M059J (cell line): ENCODE measurements at places on chromosomes 1 and 21. TPM values are rescaled to one million over a fixed set of nuclear protein-coding genes. Genes with fewer than 3 reads are reported as not detected.
A peak's percentile ranks its signal among the peaks of the same experiment; 100 is the strongest.

DNA sequence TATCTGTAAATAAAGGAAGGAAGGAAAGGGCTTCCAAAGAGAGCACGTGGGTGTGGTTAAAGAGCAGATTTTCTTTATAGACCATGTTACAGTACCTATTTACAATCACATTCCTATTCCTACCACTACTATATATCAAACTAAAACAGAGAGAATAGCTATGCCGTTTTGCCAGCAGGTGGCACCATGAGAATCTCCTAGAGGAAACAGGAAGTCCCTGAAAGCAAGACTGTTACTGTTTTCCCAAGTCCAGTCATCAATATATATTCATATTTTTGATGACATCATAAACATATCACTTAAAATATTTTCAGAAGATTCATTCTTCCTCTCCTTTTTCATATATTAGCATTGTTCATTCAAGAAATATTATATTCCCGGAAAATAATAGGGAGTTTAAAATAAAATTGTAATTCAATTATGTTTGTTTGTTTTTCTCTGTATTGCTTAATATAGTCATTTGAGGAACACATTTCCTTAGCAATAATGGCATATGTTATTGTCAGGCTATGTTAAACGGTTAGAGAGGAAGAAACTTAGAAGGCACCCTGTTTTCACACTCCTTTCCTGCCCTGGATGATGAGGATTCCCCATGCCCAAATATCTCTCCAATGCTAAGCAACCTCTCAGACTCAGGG is 6.6 kb downstream of the CCDC190 start:
- peak; percentile 83 for DNase-seq

DNA sequence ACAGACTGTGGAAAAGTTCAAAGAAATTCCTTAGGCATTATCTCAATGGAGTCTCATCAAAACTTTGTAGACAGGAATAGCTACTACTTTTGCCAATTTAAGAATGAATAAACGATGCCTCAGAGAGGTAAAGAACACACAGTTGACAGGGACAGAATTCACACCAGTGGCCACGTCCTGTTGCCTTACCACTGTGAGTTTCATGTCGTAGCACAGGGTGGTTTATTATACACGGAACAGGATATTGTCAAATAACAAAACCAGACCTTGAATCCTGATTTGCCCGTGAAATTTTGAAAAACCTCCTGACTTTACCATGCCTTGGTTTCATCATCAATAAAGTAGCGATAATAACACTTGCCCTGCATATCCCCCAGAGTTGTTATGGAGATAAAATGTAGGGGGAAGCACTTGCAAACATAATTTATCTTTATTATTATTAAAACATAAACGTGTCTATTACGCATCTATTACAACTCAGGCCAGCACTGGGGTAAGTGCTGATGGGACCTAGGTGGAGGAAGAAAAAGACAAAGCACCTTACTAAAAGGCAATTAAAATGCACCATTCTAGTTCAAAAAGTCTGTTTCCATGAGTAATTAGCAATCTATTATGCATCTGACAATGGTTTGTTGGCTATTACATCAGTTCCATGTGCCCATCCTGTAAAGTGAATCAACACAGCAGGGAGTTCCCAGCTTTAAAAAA is 408.1 kb upstream of the RUNX1 start:
- no peak for DNase-seq

- DNase-seq, result no peak
These were observed 6.4 kb downstream of the RIPK4 start for GRCh38 chr21:41760411-41760810.

- DNase-seq, result peak; percentile 62
These were observed 17.5 kb downstream of the COL9A2 start for GRCh38 chr1:40299366-40300248.

- DNase-seq, result no peak
These were observed 25.0 kb downstream of the SLC37A1 start for GRCh38 chr21:42538479-42539275.

DNA sequence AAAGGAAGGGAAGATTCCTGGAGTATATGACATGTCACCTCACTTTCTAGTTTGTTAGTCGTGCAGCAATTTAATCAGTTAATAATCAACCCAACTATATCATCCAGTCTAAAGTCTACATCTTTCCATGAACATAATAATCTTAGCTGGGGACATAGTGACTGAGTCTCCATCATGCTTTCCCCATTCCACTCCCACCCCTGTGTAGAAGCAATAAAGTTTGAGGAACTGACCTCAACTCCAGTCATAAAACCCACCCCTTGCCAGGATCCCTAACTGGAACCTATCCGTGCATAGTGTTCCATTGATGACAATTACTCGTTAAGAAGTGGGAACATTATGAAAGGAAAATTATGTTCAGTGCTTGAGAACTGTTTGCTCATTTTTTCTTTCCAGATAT is 48.9 kb upstream of the MROH9 start:
- DNase-seq, result no peak

DNA sequence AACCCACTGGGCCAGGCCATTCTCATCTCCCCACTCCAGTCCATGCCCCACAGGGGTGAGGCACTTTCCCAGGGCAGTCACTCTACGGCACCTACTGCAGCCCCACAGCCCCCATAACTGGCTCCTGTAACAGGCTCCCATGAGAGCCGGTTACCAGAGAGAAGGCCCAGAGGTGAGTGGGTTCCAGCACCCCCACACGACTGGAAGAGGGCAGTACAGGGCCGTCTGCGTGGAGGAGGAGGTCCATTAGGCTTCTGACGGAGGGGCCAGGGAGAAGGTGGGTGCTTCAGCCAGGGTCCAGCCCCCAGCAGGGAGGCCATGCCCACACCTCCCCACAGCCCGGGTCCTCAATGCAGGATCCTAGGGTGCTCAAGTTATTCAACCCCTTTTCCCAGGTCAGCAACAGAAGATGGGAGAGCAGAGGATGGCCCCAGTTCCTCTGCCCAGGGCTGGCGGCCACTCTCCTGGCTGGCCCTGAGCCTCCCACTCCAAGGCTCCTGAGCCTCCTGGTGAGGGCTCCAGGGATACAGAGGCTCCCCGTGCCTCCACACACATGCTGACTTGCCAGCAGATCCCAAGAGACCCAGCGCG is 1.6 kb downstream of the ACAP3 start:
- no peak for DNase-seq

DNA sequence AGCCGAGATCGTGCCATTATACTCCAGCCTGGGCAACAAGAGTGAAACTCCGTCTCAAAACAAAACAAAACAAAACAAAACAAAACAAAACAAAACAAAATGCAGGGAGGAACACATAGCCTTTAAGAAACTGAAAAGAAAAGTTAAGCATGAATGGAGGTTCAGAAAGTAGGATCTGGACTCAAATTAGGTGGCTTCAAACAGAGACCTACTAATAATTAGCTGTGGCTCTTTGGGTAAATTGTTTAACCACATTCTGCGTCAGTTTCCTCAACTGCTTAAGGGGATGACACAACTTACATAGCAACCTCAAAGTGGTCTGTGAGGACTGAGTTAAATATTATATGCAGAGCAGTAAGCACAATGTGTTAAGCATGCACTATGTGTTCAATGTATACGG is 458.2 kb downstream of the ADGRL2 start:
- DNase-seq, result no peak

DNA sequence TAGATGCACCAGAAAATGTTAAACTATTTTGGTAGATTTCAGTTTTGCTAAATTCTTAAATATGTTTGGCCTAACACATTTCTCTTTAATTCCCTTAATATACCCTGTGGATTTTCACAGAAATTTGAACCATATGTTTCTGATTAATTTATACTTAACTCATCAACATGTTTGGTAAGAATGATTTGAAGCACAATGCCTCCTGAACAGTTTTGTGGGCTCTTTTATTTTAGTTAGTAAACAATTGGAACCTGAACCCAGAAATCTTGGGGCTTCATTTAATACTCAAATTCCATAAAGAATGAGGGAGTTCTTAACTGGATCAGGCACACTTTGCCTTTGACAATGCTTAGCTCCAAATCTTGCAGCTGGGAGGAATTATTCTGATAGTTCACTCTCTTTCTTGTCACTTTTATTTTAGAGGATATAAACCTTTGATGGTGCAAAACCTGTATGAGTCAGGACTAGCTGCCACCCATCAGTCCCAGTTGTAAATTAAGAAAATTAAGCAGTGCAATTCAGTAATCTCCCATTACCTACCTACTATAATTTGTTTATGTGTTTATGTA is 24.6 kb upstream of the LYPLAL1 start:
- DNase-seq, result no peak

DNA sequence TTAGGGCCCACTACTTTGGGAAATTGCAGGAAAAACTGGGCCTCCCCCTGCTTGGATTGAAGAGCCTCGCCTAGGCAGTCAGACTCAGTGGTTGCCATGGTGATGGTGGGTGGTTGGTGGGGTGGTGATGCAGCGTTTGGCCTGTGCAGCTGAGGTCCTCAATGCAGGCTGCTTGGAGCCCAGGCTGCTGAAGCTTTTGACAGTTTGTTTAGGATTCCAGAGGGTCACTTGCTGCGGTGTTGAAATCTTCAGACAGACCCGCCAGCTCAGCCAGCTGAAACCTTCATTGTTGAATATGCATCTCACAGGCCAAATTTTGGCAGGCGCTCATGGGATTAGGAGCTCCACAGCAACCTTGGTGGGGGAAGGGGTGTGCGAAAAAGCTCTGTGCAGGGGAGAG is 67.9 kb downstream of the CACNA1E start:
- DNase-seq, result no peak

DNA sequence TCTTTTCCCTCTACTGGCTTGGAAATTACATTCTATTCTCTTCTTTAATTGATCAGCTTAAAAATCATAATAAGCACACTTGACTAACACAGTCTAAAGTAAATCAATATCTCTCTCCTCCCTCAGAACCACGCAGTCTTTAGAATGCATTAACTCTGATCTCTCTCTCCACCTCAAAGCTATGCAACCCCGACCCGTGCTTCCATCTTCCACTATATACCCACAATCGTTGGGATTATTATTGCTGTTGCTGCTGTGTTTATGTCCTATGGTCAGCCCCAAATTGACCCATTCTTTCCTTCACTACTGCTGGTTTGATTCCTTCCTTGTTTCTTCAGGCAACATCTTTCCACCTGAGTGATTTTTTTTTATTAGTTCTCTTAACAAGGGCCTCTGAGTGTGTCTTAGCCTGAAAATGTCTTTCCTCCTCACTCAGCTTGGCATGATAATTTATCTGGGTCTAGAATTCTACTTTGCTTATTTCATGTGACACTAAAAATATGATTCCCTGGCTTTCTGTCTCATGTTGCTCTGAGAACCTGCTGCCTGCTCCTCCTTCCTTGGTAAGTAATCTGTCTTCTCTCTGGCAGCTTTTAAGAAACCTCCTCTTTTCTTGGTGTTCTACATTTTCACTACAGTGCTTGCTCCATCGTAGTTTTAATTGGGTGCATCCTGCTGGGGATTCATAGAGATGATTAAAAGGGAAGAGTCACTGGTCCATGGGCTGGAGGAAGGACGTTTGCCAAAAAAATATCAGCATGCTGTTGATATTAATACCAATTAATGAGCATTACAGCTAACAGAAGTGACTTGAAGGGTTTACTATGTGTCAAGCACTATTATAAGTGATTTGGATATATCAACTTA is 472.2 kb downstream of the MATN1 start:
- DNase-seq, result no peak

DNA sequence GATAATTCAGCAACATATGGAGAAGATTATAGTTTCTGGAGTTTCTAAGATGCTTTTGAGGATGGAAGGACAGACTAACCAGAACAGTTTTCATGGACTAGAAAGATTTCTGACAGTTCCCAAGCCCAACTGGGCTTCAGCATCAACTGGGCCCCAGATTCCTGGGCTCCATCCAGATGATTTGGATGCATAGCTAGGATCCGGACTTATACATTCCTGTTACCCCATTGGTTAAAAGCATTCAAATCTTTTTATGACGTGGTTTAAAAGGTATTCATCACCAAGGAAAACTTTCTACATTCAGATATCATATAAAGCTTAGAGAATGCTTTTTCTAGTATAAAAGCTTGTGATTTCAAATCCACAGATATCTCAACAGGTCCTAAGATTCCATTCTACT is 29.7 kb downstream of the TSHB start:
- DNase-seq, result no peak

Gene NDC1
- 34.0 and 48.1 TPM in 2 replicates for total RNA-seq

Gene GRIK1
- total RNA-seq, result not detected in 2 replicates

Gene HENMT1
- total RNA-seq, result not detected in 2 replicates

Gene ITGB2
- 0.10 TPM in 1 of 2 replicates, not detected in the other for total RNA-seq

Gene PLEKHA6
- 1.6 and 4.9 TPM in 2 replicates for total RNA-seq

Gene SHC1
- 64.4 and 84.5 TPM in 2 replicates for total RNA-seq

Gene PLPPR5
- not detected in 2 replicates for total RNA-seq
